ENCODE measurements at places on chromosomes 11 and 22. TPM values are rescaled to one million over a fixed set of nuclear protein-coding genes. Genes with fewer than 3 reads are reported as not detected.
A peak's percentile ranks its signal among the peaks of the same experiment; 100 is the strongest.

DNA sequence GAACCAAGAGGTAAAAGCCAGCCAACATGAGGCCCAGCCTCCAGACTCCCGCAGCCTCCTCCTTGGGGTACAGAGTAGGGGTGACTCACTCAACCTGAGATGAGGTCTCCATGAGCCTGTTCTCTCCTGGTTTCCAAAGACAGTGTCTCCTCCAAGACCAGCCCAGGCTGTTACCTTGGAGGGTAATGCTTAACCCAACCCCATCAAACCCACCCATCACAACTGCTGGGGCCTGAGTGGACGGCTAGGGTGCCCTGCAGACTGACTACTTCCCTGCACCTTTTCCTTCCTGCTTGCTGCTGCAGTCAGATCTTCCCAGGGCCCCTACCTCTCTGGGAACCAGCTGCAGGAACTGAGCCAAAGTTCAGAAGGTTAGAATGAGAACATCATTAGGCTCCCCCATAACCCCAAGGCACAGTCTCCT is 5.1 kb upstream of the NOL12 start:
- no peak for DNase-seq

- no peak for DNase-seq
These were observed 205.5 kb downstream of the CTTN start for GRCh38 chr11:70603756-70604211.

DNA sequence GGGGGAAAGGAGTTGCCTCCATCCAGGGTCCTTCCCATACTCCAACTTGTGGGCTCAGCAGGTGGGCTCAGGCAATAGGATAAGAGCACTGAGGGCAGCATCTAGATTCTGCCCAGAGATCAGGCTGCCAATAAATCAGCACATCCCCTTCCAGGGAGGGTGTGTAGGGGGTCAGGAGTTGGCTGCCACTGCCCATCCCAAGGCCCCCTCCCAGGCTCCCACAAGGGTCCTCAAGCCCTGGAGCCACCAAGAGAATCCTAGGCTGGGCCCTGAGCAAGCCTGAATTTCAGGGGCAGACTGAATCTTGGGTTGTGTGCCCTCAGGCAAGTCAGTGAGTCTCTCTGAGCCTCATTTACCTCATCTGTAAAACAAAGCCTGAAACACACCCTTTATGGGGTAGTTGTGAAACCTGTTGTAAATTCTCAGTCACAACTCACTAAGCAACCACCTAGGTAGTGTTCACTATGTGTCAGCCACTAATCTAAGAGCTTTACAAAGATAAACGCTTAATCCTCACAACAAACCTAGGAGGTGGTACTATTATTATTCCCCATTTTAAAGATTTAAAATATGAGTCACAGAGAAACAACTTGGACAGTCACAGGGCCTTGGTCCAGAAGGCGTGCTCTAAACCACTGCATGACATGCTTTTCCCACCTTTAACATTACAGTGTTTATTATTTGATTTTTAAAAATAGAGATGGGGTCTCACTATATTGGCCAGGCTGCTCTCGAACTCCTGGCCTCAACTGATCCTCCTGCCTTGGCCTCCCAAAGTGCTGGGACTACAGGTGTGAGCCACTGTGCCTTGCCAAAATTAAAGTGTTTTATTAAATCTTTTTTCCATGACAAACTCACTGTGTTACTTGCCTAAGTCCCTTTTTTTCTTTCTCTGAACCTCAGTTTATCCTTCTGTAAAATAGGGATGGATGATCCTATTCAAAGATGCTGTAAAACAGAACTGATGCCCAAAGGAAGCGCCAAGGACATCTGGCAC is 36.2 kb downstream of the LMO1 start:
- DNase-seq: no peak

The ADAMTS8 gene
- 8.9 TPM for total RNA-seq

DNA sequence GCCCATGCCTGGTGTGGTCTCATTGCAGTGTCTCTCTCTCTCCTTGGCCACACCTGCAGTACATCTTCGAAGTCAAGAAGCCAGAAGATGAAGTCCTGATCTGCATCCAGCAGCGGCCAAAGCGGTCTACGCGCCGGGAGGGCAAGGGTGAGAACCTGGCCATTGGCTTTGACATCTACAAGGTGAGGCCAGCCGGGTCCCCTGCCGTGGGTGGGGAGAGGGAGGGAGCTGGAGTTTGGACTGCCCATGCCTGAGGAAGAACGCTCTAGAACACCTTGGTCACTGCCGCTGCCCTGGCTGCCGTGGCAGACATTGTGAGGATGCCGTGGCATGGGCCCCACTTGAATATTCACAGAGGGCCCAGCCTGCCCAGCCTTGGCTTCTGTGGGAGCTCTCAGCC is 9.1 kb upstream of the MYO7A start:
- no peak for DNase-seq

GRCh38 chr11:2088746-2089535 is 50.2 kb downstream of the IGF2 start:
- no peak for DNase-seq

The C11orf65 gene
- 1.4 TPM for total RNA-seq

- no peak for DNase-seq
These were observed 42.5 kb upstream of the PAMR1 start for GRCh38 chr11:35567737-35568465.

- DNase-seq: no peak
These were observed 24.2 kb downstream of the NUP50 start for GRCh38 chr22:45187891-45188290.

GRCh38 chr22:50035131-50035881 is 22.7 kb upstream of the IL17REL start:
- DNase-seq: no peak

DNA sequence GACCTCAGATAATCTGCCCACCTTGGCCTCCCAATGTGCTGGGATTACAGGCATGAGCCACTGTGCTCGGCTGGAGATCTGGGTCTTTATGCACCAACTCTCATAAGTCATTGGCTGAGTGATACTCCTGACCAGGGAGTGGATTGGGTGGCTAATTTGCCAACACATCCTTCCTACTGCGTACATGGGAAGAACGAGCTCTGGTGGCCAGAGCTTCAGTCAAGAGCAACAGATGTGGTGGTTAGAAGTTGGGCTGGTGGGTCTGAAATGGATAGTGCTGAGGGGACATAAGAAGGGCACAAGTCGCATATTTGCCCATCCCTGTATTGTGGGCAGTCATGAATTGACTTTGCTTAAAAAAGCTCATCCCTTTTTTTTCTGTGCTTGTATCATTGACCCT is 74.1 kb upstream of the AMPD3 start:
- DNase-seq: no peak

GRCh38 chr11:23727794-23728193 is 769.1 kb upstream of the LUZP2 start:
- DNase-seq: no peak

The BTG4 gene
- not detected for total RNA-seq

GRCh38 chr22:31588970-31589675 is 72.9 kb downstream of the PISD start:
- DNase-seq: no peak

DNA sequence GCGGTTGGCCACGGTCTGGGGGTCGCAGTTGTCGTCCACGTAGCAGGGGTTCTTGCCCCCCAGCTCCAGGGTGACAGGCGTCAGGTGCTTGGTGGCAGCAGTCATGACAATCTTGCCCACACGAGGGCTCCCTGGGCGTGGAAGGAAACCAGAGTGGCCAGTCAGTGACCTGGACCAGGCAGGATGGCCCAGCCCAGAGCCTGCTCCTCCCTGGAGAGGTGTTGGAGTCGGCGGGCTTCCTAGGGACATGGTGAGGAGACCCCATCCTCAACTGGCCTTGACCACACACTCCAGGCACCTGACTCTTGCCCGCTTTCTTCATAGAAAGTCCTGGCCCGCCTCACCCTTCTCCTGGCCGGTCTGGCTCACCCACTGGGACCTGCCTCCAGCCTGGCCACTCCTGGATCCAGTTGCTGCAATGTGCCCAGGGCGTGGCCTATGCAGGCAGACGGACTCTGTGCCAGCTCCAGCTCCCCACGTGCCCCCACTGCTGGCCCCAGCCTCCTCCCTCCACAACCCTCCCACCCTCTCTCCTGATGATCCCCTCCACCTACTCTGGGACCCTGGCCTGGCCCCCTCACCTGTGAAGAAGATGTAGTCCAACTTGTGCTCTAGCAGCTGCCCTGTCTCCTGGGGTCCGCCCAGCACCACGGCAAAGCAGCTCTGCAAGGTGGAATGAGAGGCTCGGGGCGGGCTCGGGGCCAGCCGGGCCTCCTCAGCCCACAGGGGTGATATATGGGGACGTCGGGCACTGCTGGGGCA is 8.7 kb downstream of the ALDH3B2 start:
- DNase-seq: no peak

The FAM111B gene
- 25.9 TPM for total RNA-seq

The OR8J1 gene
- total RNA-seq: not detected

- DNase-seq: no peak
These were observed 135.0 kb downstream of the SERGEF start for GRCh38 chr11:17877886-17878285.

GRCh38 chr11:28529046-28529445 is 420.9 kb downstream of the METTL15 start:
- no peak for DNase-seq

- peak; percentile 39 for DNase-seq
These were observed 115.9 kb downstream of the CCDC81 start for GRCh38 chr11:86490582-86490981.

The P2RX6 gene
- total RNA-seq: 0.74 TPM

DNA sequence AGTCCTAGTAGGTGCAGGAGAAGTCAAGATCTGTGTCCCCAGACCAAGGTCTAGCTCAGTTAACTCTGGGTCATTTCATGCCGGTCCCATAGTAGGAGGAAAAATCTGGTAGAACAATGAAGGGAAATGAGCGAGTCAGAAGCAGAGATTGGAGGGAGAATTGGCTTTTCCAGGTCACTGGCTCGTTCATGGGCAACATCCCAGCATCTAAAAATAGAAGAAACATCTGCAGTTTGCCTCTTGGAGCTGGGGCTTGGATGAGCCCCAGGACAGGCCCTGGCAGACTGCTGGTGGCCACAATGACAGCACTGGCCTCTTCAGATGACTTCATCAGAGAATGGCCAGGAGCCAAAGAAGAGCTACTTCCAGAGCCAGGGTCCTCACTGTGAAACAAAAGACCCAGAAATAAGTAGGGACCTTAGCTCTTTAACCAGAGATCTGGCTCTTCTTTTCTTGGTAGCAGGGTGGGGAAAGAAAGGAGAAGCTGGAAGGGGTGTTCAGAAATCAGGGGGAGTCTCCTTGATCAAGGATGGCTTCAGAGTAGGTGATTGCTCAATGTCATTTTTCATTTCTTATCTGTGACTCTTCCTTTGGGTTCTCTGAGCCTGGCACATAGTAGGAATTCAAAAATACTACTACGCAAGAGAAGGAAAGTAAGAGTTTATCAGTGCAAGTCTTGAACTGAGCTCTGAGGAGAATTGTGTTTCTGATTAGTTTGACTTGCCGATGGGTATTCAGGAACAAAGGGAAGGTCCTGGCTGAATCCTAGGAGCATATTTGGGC is 102.6 kb downstream of the TMPRSS5 start:
- DNase-seq: no peak

The ANO1 gene
- 15.0 TPM for total RNA-seq

The GLB1L2 gene
- total RNA-seq: 1.5 TPM

DNA sequence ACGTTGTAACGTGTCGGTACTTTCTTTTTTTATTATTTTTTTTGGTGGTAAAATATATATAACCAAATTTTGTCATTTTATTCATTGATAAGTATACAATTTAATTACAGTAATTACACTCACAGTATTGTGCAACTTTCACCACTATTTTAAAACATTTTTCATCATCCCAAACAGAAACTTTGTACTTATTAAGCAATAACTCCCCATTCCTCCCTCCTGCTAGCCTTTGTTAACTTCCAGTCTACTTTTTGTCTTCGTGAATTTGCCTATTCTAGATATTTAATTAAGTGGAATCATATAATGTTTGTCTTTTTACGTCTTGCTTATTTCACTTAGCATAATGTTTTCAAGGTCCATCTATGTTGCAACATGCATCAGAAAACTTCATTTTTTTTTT is 58.5 kb downstream of the STIM1 start:
- DNase-seq: no peak

The CD248 gene
- 28.7 TPM for total RNA-seq

DNA sequence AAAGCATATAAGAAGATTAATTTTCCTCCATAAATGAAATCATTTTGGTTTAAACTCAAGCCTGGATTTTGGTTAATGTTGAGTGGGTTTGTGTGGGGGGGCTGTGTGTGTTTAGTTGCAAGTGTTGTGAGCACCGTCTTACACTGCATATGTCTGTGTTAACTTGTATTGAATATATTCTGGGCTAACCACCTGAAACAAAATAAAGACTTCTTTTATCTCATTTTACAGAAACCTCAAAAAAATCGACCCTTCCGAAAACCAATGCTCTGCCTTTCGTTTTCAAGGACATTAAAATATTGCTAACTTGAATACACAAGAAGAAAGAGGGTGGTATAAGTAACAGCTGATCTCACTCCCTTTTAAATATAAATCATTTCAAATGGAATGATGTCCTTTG is 192.2 kb upstream of the BLID start:
- no peak for DNase-seq

- no peak for DNase-seq
These were observed 87.8 kb downstream of the CACNA1I start for GRCh38 chr22:39658367-39658766.

GRCh38 chr11:77449060-77449521 is 24.8 kb downstream of the PAK1 start:
- no peak for DNase-seq

DNA sequence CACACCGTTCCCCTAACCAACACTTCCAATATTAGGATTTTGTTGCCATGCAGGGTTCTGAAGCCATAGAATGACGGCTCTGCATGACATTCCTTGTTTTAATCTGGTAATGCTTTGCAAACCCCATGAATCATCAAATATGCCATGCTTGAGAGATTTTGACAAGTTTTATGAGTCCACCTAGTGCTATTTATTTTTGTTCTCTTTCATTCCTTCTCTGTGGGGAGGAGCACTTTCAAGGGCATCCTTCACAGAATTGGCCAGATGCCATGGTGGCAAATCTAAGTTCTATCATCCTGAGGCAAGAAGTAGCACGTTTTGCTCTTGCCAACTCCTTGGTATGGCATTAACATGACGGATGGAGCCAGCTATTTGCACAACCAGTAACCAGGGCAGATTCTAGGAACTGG is 268.4 kb downstream of the FAM76B start:
- no peak for DNase-seq

The TRPM5 gene
- 0.11 TPM for total RNA-seq

DNA sequence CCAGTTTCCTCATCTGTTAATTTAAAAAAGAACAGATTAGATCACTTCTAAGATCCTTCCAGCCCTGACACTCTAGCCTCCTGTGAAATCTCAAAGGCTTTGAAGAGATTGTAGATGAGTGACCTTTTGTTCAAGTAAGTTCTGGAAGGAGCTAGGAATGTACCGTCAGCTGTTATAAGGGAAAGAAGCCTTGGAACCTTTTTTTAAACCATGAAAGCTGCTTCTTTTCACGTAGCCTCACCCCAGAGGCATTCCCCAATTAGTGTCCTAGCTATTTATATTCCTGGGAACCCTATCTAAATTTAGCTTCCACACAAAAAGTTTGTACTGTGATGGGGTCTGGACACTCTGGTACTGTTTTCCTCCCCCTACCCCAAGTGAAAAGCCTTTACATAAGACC is 35.8 kb upstream of the SLN start:
- DNase-seq: no peak

The NXPE4 gene
- not detected for total RNA-seq

Data from urinary bladder (tissue), 4 donors.